ENCODE measurements at places on chromosomes 16 and 17.

DNA sequence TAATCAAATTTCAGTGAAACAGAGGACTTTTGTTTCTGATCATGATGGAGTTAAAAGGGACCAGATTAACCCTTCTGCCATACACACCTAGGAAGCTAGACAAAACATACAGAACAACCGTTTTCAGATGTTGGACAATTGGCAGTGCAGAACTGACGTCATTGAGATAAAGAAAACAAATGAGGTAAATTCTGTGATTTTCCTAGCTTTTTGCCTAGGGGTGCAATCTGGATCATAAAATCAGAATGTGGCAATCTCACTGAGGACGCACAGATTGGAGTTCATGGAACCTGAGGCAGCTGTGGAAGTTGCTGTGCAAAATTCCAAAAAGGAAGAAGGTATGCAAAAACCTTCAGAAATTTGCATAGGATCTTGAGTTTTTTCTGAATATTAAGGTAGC, 15.0 kb upstream of the USP32 start:
- no peak for DNase-seq

DNA sequence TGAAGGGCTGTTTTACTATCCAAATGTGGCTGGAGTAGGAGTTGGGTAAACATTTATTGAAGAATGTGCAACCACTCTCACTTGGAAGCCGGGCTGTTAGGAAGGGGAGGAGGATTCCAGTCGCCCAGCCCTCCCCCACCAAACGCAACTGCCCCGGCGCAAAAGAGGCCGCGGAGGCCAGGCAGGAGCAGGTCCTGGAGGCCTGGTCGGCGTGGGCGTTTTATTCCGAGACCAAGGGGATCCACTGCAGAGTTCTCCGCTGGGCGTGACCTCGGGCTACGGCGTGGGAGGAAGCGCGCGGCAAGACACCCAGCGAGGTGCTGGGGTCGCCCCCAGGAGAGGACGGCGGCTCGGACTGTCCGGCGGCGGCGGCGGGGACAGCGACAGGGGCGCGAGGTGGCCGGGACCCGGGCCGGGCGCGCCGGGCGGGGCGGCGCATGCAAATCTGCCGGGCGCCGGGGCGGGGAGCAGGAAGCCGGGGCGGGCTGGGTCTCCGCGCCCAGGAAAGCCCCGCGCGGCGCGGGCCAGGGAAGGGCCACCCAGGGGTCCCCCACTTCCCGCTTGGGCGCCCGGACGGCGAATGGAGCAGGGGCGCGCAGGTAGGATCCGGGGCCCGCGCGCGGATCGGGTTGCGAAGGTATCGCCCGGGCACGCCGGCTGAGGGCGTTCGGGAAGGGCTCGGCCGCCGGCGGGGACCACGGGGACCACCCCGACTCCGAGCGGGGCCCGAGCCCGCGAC, at the start of gene IL4R:
TSS of gene IL4R (plus strand) at position 553 of the 739 bp plus-strand sequence. CDS start 26,230 bp downstream, outside the sequence.
- DNase-seq: no peak

- no peak for DNase-seq
Observed at GRCh38 chr17:78962345-78962983, 17.3 kb downstream of the LGALS3BP start.

DNA sequence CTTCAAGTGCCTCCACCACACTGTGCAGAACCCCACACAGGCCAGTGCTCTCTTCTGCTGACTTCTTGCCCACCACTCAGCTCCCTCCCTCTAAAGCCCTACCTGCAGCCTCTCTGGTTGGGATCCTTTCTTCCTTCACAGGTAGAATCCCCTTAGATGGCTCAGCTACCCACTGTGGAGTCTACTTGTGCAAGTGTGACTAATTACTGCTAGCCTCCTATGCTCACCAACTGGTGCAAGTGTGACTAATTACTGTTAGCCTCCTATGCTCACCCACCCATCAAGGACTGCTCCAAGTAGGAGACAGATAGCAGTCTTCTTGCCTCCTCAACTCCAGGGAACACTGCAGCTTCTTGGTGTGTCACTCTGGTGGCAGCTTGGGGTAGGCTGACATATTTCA, 43.6 kb downstream of the TEX14 start:
- DNase-seq: no peak

DNA sequence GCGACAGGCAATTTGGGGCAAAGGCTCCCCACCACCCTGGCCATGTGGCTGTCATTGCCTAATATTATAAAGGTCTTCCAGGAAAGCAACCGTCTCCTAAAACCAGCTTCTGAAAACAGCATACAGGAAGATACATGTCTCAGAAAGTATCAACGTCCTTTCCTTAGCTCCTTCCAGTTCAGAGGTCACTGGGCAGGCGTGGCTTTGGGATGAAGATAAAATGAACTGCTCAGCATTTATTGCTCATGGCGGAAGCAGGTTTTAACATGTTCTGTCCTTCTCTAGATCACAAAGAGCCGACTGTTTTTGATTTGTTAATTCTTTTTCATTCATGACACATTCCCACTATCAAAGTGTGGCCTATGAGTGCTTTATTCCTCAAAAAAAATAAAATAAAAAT, 8.0 kb downstream of the CFAP20 start:
- no peak for DNase-seq

DNA sequence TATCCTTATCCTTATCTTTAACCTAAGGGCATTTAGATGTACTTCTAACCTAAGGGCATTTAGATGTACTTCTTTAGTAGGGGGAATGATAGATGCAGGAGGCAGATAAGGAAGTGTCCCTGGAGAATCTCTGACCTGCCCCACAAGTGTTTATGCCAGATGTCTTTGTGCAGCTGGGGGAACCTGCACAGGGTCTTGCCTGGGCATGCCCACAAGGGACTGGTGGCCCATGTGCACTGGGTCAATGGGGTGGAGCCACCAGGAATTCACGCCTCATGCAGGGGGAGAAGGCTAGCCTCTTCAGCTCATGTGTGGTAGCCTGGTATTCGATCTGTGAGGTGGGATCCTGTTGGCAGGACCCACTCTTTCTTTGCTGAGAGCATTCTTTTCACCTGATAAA, 38.0 kb downstream of the CA10 start:
- no peak for DNase-seq

DNA sequence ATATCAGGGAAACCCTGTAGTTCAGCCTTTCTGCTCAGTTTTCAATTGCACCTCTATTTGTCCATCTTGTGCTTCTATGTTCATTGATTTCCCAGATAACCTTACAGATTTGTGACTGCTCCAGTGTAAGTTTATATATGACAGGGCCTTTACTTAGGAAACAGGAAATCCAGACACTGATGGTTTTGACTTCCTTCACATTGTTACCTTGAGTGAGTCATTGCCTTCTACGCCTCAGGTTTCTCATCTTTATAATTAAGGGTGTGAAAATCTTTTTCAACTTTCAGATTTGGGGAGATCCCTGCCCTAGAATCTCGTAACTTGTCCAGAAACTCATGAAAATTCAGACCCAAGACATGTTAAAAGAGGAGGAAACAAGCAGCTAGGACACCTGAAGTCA, 342.4 kb upstream of the TBX2 start:
- no peak for DNase-seq
